Lung microvascular endothelial cell (primary cell): ENCODE measurements at places on chromosomes 4 and X. TPM values are rescaled to one million over a fixed set of nuclear protein-coding genes. Genes with fewer than 3 reads are reported as not detected.

The ZNF718 gene
- total RNA-seq: 2.2 and 5.4 TPM in 2 replicates

The SNCA gene
- 56.2 and 148 TPM in 2 replicates for total RNA-seq

The SMAD1 gene
- 64.3 and 112 TPM in 2 replicates for total RNA-seq

The PDGFC gene
- 15.3 and 38.1 TPM in 2 replicates for total RNA-seq

The STK32B gene
- 13.1 and 17.9 TPM in 2 replicates for total RNA-seq

The OTUD6A gene
- not detected in 2 replicates for total RNA-seq

DNA sequence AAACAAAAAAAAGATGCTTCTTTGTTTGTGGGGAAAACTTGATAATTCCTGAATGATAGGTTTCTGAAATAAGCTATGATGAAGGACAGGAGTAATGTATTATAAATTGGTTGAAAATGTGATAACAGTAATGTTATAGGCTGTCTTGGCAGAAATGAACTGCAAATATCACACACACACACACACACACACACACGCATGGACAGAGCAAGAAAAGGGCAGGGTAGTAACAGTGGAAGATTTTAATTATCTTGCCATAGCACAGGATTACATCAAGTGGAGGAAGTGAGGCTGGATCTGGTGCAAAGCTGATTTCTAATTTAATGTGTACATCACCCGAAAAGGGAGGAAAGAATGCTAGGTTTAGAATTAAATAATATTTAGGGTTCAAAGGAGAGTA lies 97.5 kb upstream of the CXXC4 start:
- DNase-seq: no peak

DNA sequence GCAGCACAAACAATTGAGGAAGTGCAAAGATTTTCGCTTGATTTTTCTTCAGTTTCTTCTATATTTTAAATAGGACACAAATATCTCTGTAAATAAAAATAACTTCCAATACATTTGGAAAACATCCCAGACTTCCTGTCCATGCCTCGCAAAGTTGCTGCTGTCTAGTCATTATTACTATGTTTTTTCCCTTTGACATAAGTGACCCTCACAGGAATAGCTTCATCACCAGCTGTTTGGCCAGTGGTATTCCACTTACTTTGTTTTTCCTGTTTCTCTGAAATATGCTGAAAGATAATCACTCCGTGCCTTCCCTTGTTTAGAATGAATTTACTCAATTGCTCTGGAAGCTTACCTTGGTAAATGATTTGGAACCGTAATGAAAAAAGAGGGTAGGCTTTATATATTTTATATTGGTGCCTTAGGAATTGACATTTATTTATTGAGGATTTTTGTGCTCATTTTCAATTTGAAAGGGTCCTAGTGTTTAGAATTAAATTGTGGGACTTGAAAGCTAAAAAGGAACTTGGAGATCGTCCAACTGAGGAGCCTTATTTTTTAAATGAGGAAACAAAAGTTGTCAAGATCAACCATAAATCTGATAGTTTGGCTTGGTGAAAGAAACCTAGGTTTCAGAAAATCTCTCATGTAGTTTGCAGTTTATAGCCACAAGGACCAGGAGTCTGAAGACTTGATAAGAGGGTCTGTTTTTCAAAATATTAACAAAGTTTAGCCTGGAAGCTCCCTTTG lies 65.6 kb downstream of the CDKL5 start:
- DNase-seq: peak; percentile 63

DNA sequence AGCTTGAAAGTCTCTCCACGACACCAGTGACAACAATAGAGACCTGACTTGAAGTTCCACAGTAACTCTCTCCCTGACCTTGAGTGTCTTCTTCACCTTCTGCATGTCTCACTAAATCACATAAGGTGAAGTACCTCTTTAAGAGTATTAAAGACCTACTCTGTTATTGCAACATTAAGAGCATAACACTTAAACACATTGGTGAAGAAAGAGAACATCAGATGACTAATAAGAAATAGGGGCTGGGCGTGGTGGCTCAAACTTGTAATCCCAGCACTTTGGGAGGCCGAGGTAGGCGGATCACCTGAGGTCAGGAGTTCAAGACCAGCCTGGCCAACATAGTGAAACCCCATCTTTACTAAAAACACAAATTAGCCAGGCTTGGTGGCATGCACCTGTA lies 33.9 kb upstream of the MAPK10 start:
- DNase-seq: no peak

- no peak for DNase-seq
Measured at GRCh38 chr4:69116645-69117321, 20.5 kb downstream of the UGT2B7 start.

GRCh38 chr4:184237612-184238011 lies 19.9 kb upstream of the ENPP6 start:
- peak; percentile 10 for DNase-seq

DNA sequence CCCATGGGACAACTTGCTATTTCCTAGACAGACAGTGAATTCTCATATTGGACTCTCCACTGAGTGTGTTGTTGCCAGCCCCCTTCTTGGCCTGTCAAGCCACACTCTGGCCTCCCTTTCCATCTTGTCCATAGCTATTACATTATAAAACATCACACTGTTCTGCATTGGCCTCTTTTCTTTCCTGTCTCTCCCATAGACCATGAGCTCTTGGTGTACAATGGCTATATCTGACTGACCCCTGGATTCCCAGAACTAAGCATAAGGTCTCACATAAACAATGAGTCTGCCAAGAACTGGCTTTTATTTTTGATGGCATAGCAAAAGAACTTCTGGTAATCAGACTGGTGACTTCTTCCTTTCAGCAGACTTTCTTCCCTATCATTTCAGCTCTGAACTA lies 23.8 kb downstream of the STARD8 start:
- no peak for DNase-seq

GRCh38 chrX:120457766-120458180 lies 11.3 kb downstream of the LAMP2 start:
- no peak for DNase-seq

DNA sequence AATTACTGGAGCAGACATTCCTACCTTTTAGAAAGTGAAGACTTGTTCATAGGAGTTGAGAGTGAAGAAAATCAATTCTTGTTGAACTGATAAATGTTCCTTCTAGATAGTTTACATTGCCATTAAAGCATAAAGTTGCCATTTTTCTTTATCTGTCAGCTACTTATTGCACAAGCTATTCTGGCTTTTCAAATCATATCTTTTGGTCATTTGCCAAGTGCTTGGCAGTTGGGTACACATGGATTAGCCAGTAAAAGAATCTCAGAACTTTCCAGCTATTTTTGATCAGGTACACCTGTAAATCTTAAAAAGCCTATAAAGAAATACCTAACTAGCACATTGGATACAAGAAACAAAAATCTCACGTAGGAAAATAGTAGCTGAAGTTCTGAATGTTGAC lies 56.4 kb upstream of the PNPLA4 start:
- DNase-seq: no peak

GRCh38 chr4:102551958-102552565 lies 50.9 kb downstream of the NFKB1 start:
- DNase-seq: no peak

- DNase-seq: no peak
Measured at GRCh38 chrX:132025041-132025440, 1.9 kb downstream of the STK26 start.

- DNase-seq: no peak
Measured at GRCh38 chr4:126738926-126739325, 893.8 kb upstream of the INTU start.

- DNase-seq: no peak
Measured at GRCh38 chr4:69831646-69832325, 28.2 kb downstream of the SULT1E1 start.

- DNase-seq: peak; percentile 51
Measured at GRCh38 chr4:155530290-155530689, 136.4 kb upstream of the GUCY1A1 start.

- no peak for DNase-seq
Measured at GRCh38 chr4:158754385-158755180, 14.2 kb upstream of the FNIP2 start.

DNA sequence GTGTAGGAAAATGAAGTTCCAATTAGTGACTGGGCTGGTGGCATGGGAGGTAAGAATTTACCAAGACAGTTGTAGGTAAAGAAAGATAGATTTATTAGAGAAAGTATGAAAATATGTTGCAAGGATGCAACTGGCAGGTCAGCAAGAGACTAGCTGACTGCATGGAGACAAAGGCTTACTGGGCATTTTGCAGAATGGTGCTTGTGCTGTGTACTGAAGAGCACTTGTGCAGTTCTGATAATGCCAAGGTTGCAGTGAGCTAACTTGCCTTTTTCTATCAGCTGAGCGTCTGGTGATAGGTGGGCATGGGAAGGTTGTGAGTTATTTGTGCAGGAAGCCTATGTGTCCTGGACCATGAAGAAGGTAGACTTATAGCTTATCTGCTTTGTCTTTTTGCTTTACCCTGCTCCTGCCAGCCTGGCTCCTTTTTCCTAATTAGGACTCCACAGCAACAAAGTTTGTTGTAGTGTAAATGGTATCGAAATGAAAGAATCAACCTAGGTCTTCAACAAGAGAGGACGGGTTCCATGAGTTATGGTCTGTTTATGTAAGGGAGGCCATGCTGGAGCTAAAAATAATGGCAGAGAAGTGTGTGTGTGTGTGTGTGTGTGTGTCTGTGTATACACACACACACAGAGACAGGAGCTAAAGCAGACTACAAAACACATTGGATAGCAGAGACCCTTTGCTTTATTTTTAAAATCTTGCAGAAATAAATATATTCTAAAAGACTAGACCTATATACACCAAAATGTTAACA lies 15.0 kb downstream of the BST1 start:
- no peak for DNase-seq

- DNase-seq: no peak
Measured at GRCh38 chr4:166802346-166802745, 431.9 kb downstream of the SPOCK3 start.

DNA sequence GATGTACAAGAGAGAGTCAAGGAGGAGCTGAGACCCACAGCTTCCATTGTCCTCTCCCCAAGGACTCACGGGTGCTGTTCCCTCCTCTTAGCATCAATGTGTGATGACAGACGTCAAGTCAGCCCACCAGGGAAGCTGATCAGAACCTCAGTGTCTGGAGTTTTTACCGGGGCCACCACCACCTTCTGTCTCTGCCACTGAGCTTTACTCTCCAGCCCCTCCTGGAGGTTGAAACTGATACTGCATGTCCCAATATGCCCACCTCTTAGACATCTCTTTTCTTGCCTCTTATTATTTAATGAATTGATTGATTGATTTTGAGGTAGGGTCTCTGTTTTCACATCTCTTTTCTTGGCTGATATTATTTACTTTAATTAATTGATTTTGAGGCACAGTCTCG lies 10.3 kb upstream of the AKAP17A start:
- DNase-seq: peak; percentile 69

- peak; percentile 85 for DNase-seq
Measured at GRCh38 chr4:147334478-147334877, 146.4 kb upstream of the EDNRA start.

- DNase-seq: no peak
Measured at GRCh38 chr4:94575652-94576051, 123.9 kb downstream of the PDLIM5 start.

DNA sequence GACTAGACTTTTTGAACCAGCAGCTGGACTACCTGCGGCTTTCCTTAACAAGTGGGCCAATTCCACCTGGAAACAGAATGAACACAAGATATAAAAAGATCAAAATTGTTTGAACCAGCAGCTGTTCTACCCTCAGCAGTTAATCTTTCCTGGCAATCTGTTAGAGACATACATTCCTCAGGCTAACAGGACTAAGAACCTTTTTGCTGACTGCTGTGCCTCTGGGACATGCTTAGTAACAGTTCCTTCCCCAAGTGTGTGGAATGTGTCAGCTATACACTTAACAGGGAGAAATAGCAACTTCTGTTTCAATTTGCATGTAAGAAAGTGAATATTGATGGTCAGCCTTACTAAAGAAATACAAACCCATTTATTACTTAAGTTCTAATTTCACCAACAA lies 554.4 kb downstream of the ARAP2 start:
- DNase-seq: no peak

DNA sequence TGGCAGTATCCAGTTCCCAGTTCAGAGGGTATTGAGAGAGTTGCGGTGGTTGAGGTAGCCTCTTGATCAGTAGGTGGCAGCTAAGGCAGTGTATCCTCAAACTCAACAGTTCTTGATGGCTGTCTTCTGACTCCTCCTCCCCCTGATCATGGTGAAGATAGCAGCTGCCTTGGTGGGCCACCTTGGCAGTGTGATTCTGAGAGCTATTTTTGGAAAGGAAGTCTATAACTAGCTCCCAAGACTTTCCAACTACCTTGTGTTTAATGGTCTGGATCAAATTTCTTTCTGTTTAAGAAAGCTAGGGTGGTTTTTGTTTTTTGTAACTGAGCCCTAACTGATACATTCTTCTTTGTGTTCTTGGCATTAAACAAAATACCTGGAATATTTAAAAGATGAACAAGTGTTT lies 10.5 kb upstream of the TBC1D19 start:
- no peak for DNase-seq
